ENCODE measurements at places on chromosomes 13 and 19. TPM values are rescaled to one million over a fixed set of nuclear protein-coding genes. Genes with fewer than 3 reads are reported as not detected.

ZNF584 gene
- 7.0 TPM for total RNA-seq

GAPDHS gene
- not detected for total RNA-seq

DIAPH3 gene
- 10.2 TPM for total RNA-seq

GPR183 gene
- 0.07 TPM for total RNA-seq

ATP4A gene
- not detected for total RNA-seq

C19orf85 gene
- total RNA-seq, result not detected

EEF2 gene
- 2,218 TPM for total RNA-seq

GADD45B gene
- 25.6 TPM for total RNA-seq

HAUS8 gene
- 10.5 TPM for total RNA-seq

METTL21C gene
- not detected for total RNA-seq

WDR62 gene
- total RNA-seq, result 5.4 TPM

BBC3 gene
- 5.9 TPM for total RNA-seq

PTH2 gene
- total RNA-seq, result not detected

KLHL26 gene
- total RNA-seq, result 5.3 TPM

GTPBP3 gene
- total RNA-seq, result 23.6 TPM

C1QTNF9B gene
- not detected for total RNA-seq

CYP4F22 gene
- not detected for total RNA-seq

VAV1 gene
- total RNA-seq, result 2.3 TPM

TINCR gene
- 14.8 TPM for total RNA-seq

BEST2 gene
- total RNA-seq, result not detected

SIGLEC12 gene
- not detected for total RNA-seq

IL4I1 gene
- total RNA-seq, result not detected

FBN3 gene
- not detected for total RNA-seq

CAB39L gene
- 7.8 TPM for total RNA-seq

ZNF626 gene
- 5.0 TPM for total RNA-seq

ZNF723 gene
- total RNA-seq, result not detected

U2AF2 gene
- 174 TPM for total RNA-seq

CLDND2 gene
- not detected for total RNA-seq

ERICH4 gene
- not detected for total RNA-seq

Measured in airway epithelial cell (primary cell).